IPS-NIHi11 (cell line): ENCODE measurements at places on chromosomes 3 and 15.
A peak's percentile ranks its signal among the peaks of the same experiment; 100 is the strongest.

- peak; percentile 63 for DNase-seq
These were observed 11.7 kb upstream of the ZNF774 start for GRCh38 chr15:90340345-90340744.

DNA sequence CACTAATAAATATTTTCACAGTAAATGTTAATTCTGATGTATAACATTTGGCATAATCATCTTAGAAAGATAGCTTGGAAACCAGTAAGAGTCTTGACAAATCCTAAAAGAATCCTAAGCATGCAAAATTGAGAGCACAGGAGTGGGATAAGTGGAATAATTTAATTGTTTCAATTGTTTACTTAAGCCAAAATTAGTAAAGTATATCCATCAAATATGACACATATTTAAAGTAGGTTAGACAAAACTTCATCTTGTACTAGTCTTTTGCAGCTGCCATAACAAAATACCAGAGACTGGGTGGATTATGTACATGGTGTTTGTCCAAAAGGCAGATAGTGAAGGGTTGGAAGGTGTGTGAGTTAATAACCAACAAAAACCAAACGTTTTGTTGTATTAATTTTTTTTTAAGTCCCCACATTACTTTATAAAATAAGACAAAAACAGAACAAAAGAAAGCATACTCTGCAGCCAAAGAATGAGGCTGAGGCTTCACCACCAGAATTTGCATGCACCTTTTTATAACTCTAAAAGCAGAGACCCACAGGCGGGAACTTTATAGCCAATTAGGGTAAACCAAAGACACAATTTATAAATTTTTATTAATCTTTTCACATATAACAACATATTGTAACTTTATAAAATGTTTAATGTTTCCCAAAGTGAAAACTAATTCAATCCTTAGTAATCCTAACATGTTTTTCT is 41.9 kb upstream of the CD200R1L start:
- DNase-seq, result no peak

- DNase-seq, result no peak
These were observed 31.0 kb downstream of the MAP2K1 start for GRCh38 chr15:66417736-66418135.

DNA sequence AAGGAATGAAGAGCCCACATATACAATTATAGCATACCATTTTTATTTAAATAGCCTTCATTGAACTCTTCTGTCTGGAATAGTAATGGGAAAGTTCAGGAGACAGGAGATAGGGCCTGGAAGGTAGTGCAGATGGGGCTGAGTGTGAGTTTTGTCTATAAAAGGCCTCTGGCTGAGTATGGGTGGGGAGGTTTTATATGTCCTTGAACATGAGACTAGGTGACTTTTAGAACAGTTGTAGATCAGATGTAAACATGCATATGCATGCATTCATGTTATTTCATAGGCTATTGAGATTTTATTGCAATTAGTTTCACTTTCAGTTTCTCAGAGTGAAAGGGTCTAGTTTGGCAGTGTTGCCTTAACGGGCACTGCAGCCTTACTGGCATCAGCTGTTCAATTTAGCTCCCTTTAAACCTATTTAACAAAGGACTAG is 27.1 kb downstream of the CGGBP1 start:
- DNase-seq, result no peak

- DNase-seq, result no peak
These were observed 43.5 kb upstream of the RSL24D1 start for GRCh38 chr15:55240125-55240760.

GRCh38 chr3:119864476-119864875 is 82.6 kb downstream of the NR1I2 start:
- DNase-seq, result no peak

- DNase-seq, result no peak
These were observed 1066.1 kb downstream of the FHIT start for GRCh38 chr3:60185161-60185560.

GRCh38 chr3:10007126-10007782 is 19.0 kb upstream of the FANCD2 start:
- no peak for DNase-seq

GRCh38 chr3:35899245-35899644 is 259.9 kb downstream of the ARPP21 start:
- DNase-seq, result no peak

DNA sequence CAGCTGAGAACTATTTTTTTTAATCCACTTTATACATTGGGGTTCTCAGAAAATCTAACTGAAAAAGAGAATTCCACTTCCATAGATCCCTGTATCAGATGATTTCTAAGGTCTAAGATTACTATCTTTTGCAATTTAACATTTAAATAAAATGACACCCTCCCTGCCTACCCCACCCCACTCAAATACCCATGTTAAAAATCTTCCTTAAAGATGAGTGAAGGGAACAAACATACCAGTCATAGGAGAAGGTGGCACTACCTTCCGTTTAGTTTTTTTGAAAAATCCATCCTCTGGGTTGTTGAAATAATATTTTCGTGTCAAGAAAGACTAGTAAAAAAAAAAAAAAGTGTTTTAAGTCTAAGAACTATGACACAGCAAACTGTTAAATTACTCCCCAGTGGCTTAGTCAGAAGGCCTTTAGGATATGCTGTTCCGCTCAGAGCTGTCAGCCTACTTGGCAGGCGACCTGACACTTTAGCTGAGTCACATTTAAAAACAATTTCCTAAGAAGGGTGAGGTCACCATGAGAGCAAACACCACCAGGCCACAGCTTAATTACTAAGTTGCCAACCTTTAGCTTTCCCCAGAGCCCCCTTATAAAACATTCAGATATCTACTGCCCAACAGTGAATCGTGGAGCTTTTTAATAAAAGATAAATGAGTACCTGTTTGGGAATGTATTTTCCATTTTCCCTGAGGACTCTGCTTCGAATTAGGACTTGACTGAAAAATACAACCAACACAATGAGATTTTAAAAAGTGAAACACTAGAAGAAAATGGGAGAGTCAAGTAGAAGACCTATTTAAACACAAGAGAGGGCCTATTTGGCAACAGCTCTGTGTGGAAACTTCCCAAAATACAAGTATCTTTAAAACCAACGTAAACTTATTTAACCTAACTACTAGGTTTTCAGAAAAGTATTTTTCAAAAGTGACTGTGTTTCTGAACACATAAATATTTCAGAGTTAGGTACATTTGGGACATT is 9.6 kb downstream of the EMC3 start:
- DNase-seq, result peak; percentile 37

DNA sequence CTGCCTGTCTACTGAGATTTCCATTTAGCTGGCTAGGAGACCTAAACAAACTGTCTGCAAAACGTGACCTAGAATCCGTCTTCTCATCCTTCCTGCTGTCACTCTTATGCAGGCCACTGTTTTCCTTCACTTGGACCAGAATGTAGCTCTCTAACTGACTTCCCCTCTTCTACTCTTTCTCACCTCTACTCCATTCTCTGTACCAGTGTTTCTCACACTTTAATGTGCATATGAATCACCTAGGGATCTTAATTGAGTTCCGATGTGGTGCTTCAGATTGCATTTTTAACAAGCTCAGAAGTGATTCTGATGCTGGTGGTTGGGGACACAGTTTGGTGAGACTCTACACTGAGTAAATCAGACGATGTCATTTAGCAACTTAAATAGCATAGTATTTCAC is 1.6 kb upstream of the GBE1 start:
- no peak for DNase-seq

- DNase-seq, result no peak
These were observed 9.7 kb upstream of the GNB5 start for GRCh38 chr15:52200831-52201365.

GRCh38 chr3:47097864-47098263 is 66.0 kb downstream of the SETD2 start:
- DNase-seq, result no peak

GRCh38 chr15:34594361-34594760 is 10.9 kb upstream of the GOLGA8B start:
- no peak for DNase-seq

GRCh38 chr3:115502128-115502527 is 121.2 kb upstream of the GAP43 start:
- DNase-seq, result no peak

DNA sequence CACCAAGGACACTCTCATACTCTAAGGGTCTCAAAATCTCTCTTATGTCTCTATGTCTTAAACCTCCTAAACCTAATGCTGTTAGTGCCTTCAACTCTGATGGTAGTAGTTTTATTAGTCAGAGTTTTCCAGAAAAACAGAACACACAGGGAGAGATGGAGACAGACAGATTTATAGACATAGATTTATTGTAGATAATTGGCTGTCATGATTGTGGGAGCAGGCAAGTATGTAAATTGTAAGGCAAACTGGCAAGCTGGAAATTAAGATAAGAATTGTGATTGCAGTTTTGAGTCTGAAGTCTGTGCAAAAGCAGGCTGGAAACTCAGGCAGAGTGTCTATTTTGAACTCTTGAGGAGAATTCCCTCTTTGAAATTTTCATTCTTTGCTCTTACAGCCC is 96.3 kb upstream of the ROBO1 start:
- DNase-seq, result no peak

DNA sequence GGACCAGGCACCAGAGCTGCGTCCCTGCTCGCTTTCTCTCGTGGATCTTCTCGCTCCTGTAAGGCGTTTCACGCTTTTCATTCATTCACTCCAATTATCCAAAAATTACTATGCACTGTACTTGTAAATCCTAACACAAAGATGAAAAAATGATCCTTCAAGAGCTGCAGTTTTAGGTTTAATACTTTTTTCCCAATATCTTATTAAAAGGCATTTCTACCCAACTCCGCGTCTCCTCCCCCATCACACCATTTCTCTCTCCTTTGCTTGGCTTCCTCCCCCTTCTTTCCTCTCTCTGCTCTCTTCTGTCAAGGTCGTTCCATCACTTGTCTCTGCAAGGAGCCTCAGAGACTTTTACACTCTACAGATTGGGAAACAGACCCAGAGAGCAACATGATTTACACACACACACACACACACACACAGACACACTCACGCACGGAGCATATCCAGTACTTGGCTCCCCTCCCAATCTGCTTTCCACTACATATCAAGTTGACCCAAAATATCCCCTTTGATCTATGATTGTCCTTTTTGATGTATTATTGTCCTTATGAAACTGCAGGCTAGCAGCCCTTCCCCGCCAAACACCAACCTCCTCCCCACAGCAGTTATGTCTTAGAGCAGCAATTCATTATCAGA is 479 bp upstream of the CLDN1 start:
- no peak for DNase-seq

DNA sequence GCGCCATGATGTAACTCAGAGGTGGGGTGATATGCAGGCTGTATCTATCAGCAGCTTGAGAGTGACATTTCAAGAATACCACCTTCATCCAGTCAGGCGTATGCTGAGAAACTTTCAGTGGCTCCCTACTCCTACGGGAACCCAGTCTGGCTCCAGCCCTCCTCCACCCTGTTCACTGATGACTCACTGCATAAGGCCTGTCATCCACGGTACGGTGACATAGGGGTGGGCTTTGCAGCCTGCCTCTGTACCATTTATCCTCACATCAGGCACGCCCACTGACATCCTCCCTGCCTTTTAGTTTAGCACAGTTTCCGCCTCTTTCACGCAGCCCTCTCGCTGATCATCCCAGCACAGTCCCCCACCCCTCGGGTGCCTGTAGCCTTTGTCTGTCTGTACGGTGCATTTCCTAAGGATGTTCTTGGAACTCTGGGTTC is 11.7 kb downstream of the PXYLP1 start:
- no peak for DNase-seq

DNA sequence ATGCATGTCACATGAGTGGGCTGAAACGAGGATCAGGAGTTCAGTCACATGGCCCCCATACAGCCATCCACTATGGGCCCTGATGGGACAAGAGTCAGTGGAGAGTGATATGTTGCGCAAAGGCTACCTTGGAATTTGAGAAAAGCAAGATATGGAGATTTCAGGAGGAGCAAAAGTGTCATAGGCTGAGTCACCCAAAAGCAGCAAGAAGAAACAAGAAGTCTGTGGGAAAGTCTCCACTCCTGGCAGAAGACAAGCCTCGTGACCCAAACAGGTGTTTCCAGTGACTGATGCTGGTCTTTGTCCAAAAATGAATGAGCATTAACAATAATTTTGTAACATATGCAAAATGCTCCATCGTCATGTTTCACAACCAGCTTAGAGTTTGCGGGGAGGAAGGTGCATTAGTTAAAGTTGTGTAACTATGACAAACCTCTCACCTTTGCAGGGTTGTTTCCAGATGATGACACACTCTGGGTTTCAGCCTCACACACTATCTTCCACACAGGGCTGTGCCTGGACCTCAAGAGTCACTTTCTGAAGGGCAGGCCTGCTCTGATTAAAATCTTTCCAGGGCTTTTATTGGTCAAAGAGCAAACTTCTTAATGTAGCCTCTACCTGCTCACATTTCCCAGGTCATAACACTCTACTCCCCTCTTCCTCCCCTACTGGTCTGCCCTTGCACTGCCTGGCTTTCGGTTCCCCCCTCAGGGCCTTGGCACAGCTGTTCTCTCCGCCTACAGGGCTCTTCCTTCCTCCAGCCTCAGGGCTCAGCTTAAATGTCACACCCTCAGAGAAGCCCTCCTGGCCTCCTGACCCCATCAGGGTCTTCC is 3.9 kb upstream of the DNASE1L3 start:
- DNase-seq, result no peak

GRCh38 chr3:71076361-71077002 is 507.0 kb downstream of the FOXP1 start:
- no peak for DNase-seq

GRCh38 chr3:159804726-159805410 is 183.8 kb upstream of the IL12A start:
- peak; percentile 80 for DNase-seq

GRCh38 chr3:121584418-121584817 is 8.8 kb upstream of the FBXO40 start:
- DNase-seq, result no peak

DNA sequence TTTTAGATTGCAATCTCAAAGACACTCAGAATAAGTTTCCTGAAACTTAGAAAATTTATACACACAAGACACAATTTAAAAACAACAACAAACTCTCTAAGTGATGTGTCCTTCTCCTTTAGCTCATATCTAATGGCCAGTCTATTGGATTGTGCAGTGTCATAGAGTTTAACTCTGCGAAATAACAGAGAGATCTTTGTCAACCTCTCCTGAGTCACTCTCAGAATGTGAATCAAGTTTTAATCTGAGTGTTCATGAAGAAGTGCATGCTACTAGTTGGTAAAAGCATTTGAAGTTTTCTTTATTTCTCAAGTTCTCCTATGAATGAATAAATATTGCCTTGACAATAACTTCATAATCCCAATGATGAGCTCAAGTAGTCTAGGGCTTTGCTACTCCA is 284.5 kb upstream of the DNAJC19 start:
- no peak for DNase-seq

GRCh38 chr15:58178668-58179067 is 40.5 kb downstream of the AQP9 start:
- no peak for DNase-seq

- no peak for DNase-seq
These were observed 556.7 kb downstream of the FGF12 start for GRCh38 chr3:192170659-192171058.

- DNase-seq, result no peak
These were observed 318.0 kb upstream of the CTDSPL start for GRCh38 chr3:37543666-37544065.

GRCh38 chr3:145006271-145006670 is 1034.6 kb downstream of the DIPK2A start:
- no peak for DNase-seq
